ENCODE measurements at places on chromosomes 16 and 17. TPM values are rescaled to one million over a fixed set of nuclear protein-coding genes. Genes with fewer than 3 reads are reported as not detected.

DNA sequence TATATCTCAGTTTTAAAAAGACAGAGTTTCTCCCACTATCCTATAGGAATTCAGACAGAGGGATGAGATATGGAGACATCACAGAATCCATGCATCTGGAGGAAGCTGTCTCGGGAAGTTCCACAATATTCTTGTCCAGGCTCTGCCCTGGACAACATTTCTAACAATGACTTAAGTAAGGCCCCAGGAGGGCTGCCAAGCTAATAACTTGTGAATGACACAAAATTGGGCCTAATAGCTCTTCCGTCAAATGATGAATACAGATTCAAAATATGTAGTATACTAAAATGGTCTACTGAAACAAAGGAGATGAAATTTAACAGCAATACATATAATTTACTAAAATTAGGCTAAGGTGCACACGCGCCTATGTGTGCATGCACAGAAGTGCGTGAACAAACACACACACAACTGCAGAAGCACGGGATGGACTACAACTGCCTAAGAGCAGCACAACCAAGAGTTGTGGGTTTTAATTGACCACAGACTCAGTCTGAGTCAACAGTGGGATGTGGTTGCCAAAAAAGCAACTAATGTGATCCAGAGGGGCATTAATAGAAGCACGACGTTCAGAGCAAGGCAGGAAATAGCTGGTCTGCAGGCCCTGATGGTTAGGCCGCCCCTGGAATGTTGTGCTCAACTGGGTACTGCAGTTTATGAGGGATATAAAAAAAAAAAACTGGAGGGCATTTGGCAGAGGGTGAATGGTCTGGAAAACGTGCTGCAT, 26.3 kb upstream of the HS3ST2 start:
- H3K4me1 ChIP-seq = no peaks in the 10 kb centered on the region
- H3K27me3 ChIP-seq = peaks cover 26% of the 10 kb centered on the region
- H3K27ac ChIP-seq = peak overlapping the region; percentile 64
- no peak overlapping the region for H3K4me3 ChIP-seq
- H3K36me3 ChIP-seq = no peaks in the 10 kb centered on the region

DNA sequence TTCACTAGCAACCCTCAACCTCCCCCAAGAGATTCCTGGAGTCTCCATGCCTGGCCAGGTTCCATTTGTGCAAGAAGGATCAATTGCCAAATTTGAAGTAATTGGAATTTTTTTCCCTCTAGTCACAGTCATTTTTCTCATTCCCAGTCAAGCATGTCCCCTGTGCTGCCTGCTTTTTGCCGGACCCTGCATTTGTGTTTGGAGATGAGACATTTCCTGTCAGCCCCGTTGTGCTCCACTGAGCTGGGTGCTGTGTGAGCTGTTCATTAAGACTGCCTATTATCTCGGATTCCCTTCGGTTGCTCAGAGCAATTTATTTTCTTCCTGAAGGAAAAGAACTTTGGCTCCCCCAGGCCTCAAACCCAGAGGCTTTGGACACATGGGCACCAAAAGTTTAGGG, 201.0 kb upstream of the NLRP1 start:
- H3K27me3 ChIP-seq = peaks cover 38% of the 10 kb centered on the region
- DNase-seq = no peak
- H3K4me3 ChIP-seq = no peak overlapping the region
- no peak overlapping the region for H3K27ac ChIP-seq

GRCh38 chr17:48502901-48503300, 27.9 kb downstream of the HOXB1 start:
- no peak overlapping the region for H3K4me3 ChIP-seq
- no peak for DNase-seq
- H3K4me1 ChIP-seq = peaks cover 16% of the 10 kb centered on the region
- no peak overlapping the region for H3K27ac ChIP-seq

DNA sequence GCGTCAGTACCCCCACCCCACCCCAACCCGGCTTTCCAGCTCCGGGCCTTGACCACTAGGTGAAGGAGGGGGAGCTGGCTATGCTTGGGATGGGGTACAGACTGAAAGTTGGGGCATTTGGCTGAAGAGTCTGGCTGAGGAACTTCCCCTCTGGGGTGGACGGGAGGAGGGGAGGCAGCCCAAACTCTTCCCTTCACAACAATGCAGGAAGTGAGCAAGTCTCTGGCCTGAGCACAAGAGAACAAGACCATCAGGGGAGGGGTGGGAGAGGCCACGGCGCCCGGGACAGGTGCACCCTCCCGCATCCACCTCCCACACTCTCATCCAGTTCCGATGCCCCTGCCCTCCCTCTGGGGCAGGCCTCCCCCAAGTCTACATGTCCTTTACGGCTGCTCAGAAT, 5.6 kb downstream of the USH1G start:
- H3K27me3 ChIP-seq = peaks cover 21% of the 10 kb centered on the region
- DNase-seq = no peak
- H3K27ac ChIP-seq = no peak overlapping the region
- no peaks in the 10 kb centered on the region for H3K4me1 ChIP-seq
- H3K4me3 ChIP-seq = no peak overlapping the region

- no peaks in the 10 kb centered on the region for H3K27me3 ChIP-seq
- H3K4me3 ChIP-seq = peak overlapping the region; percentile 87
- peaks cover 85% of the 10 kb centered on the region for H3K4me1 ChIP-seq
- DNase-seq = no peak
- peaks cover 7% of the 10 kb centered on the region for H3K36me3 ChIP-seq
- peak overlapping the region; percentile 91 for H3K27ac ChIP-seq
Measured at GRCh38 chr16:17370731-17371285, 100.0 kb downstream of the XYLT1 start.

- peaks cover 15% of the 10 kb centered on the region for H3K36me3 ChIP-seq
- H3K27me3 ChIP-seq = no peaks in the 10 kb centered on the region
- DNase-seq = no peak
- H3K4me3 ChIP-seq = no peak overlapping the region
- no peak overlapping the region for H3K27ac ChIP-seq
- H3K4me1 ChIP-seq = no peaks in the 10 kb centered on the region
Measured at GRCh38 chr16:83915491-83915890, 16.6 kb downstream of the MLYCD start.

- no peaks in the 10 kb centered on the region for H3K4me1 ChIP-seq
- no peak overlapping the region for H3K4me3 ChIP-seq
- no peak overlapping the region for H3K27ac ChIP-seq
- peaks cover 8% of the 10 kb centered on the region for H3K27me3 ChIP-seq
Measured at GRCh38 chr16:55661941-55662643, 6.3 kb downstream of the SLC6A2 start.

DNA sequence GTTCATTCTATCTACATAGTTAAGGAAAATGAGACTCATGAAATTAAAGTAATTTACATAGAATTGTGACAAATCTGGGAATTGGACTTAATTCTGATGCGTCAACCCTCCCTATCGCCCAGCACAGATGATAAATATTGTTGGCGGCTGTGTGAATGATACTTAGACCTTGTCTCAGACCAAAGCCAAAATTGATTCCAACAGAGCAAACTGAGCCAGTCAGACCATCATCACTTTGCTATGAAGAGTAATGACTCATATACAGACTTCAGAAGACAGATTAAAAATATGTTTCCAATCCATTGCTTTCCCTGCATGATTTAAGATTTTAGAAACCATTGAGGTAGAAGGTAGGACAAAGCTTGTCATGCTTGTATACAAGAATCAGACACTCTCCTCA, 1156.7 kb upstream of the CDH8 start:
- no peak for DNase-seq
- no peaks in the 10 kb centered on the region for H3K27me3 ChIP-seq
- peaks cover 4% of the 10 kb centered on the region for H3K36me3 ChIP-seq
- H3K4me1 ChIP-seq = no peaks in the 10 kb centered on the region
- no peak overlapping the region for H3K4me3 ChIP-seq
- no peak overlapping the region for H3K27ac ChIP-seq

DNA sequence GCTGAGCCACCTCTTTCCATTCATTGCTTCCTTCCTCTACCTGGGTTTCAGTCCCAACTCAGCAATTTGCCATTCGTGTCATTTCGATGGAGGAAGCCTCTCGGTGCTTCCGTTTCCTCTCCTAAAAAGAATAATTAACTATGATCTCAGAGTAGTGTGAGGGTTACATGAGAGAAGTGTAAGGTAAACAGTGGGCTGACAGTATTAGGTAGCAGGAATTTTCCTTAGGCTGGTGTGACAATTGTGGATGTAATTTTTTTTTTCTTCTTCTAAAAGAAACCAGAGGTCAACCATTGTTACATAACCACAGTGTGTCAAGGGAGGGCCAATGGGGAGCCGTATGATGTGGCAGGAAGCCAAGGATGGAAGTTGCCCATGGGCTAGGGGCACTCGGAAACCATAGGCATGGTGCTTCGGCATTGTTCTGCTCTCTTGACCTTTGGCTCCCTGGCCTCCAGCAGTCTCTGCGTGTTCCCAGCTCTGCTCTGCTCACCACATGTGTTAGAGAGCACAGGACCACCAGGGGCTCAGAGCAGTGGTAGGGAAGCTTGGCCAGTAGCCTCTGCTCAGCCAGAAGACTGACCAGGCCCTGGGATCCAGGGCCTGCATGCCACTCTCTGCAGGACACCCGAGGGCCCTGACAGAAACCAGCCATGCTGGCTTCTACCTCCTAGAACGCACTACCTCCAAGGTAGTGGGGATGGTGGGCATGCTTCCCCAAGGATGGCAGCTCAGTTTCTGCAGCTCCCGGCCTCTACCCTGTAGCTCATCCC, 2.0 kb upstream of the TOP2A start:
- DNase-seq = no peak
- peaks cover 6% of the 10 kb centered on the region for H3K36me3 ChIP-seq
- H3K4me1 ChIP-seq = peaks cover 40% of the 10 kb centered on the region
- H3K4me3 ChIP-seq = peak overlapping the region; percentile 66
- peak overlapping the region; percentile 28 for H3K27ac ChIP-seq

DNA sequence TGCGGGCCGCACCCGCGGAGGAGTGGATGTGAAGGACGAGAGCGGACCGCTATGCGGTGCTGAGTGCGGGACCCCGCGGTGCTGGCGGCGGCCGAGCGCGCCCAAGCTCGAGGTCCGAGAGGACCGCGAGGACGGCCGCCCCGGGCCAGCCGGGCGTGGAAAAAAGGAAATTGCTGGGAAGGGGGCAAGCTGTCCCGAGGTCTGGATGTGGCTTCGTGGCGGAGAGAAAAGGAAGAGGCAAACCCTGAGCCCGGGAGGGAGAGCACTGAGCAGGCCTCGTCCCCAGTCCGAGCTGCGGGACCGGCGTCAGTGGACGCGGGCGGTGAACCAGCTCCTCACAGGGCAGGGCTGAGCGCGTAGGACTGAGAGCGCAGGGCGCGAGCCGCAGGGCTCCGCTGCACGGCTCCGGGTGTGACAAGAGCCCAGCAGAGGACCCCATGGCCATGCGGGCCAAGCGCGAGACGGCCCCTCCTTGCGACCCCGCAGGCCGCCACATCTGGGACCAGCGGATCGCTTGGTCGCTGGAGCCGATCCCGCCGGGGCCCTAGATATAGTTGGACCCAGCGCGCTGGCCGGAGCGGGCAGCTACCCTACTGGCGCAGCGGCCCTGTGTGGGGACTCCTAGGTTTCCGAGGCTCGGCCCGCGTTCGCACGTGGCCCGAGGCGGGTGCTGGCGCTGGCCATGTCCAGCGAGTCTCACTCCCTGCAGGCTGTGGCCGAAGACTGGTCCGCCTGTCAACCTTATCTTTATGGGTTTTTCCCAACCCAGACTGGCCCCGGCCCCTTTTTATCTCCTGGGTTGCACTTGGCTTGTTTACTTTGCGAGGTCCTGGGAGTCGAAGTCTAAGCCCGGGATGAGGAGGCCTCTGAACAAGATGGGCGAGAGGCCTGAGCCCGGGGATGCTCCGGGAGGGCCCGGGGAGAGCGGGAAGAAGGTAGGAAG, 2.4 kb downstream of the TBX4 start:
- H3K27ac ChIP-seq = peak overlapping the region; percentile 49
- no peak for DNase-seq
- H3K4me3 ChIP-seq = peak overlapping the region; percentile 69
- H3K27me3 ChIP-seq = peaks cover 81% of the 10 kb centered on the region
- H3K4me1 ChIP-seq = peaks cover 43% of the 10 kb centered on the region

DNA sequence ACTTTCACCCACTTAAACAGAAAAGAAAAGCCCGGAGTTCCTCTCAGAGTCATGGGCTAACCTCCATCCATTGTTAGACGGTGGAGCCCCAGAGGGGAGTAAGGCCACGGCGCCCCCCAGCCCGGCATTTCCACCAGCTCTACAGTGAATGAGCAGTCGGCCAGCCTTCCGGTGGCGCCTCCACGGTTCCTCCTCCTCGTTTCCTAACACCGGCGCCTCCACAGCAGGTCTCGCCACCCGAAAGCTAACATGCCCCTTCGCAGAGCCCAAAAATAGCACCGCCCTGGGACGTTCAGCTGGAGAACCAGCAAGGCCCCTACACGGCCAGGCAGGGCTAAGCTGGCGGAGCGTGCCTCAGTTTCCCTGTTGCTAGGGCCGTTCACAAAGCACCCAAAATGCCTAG, 858 bp downstream of the MMD start:
- peaks cover 53% of the 10 kb centered on the region for H3K4me1 ChIP-seq
- DNase-seq = peak; percentile 53
- H3K27ac ChIP-seq = peak overlapping the region; percentile 96
- H3K4me3 ChIP-seq = peak overlapping the region; percentile 89

Gene SLC16A3
- 74.5 TPM for total RNA-seq

Gene ERN2
- total RNA-seq = 0.24 TPM

Gene CCL4
- total RNA-seq = 200 TPM

Gene KLHL10
- total RNA-seq = not detected

Gene PRMT7
- 75.9 TPM for total RNA-seq

Gene HSPB9
- 0.28 TPM for total RNA-seq

Gene KRTAP4-4
- not detected for total RNA-seq

Data from activated T-cell treated with anti-CD3 and anti-CD28 coated beads, Interleukin-2, amount 50 U/mL, for 72 hours (primary cell).